Left renal cortex interstitium (tissue), 4 donors: ENCODE measurements at places on chromosomes 3 and 15.

- DNase-seq: no peak
Measured at GRCh38 chr15:57133127-57133968, 214.9 kb downstream of the TCF12 start.

- DNase-seq: no peak
Measured at GRCh38 chr15:44215594-44215993, 20.5 kb upstream of the FRMD5 start.

DNA sequence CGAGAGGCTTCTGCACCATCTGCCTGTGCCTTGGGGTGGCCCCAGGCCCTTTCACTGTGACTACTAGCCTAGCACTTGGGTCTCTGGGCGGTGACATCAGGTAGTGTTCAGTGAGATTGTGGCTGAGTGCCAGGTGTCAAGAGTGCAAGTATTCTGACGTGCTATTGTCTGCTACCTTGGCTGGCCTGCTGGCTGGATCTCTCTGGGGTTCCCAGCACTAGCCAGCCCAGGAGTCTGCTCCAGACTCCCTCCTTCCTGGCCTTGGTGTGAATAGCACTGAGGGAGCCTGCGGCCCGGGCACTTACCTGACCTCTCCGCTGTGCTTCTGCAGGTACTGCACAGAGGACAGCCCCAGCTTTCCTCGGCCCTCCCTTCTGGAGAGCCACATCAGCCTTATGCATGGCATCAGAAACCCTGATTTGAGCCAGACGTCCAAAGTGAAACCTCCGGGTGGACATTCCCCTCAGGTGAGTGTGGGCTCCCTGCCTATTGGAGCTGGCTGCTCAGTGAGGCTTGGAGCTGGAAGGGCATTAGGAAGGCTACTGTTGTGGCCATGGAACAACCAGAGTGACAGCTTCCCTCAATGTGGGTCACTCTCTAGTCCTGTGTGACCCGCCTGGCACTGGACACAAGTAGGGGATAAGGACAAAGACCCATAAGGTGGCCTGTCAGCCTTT, 17.5 kb upstream of the ALPK3 start:
- no peak for DNase-seq

DNA sequence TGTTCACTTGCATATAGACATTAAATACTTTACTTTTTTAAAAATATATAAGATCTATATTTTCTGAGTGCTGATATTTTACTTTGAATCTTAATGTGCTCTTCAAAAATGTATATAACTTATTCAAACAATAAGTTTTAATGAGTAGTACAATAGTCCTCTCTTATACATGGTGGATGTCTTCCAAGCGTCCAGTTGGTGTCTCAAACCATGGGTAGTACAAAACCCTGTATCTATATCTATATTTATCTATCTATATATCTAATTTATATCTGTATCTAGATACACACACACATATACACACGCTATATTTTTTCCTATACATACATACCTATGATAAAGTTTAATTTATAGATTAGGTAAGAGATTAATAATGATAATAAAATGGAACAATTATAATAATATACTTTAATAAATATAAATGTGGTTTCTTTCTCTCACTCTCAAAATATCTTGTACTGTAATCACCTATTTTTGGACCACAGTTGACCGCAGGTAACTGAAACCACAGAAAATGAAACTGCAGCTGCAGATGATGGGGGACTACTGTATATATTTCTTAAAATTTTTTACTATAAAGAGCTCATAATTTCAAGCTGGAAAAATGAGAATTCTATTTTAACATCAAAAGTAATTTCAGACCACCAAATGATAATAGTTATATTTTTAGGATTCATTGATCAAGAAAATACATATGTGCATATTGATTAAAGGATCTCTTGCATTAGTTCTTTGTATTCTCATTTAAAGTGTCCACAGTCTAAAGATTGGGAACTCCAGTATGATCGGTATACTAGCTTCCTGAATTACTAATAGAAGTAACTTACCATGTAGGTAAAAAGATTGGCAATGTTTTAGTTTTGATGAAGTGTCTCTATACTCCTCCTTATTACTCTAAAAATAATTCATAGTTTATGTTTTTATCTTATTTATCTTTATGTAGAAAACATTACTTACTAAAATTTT, 215.1 kb upstream of the MLF1 start:
- DNase-seq: no peak

GRCh38 chr3:152298393-152299248, 29.9 kb downstream of the MBNL1 start:
- peak; percentile 77 for DNase-seq

GRCh38 chr3:175526609-175527280, 667.6 kb downstream of the NAALADL2 start:
- DNase-seq: no peak

GRCh38 chr3:113166719-113167492, 44.5 kb upstream of the BOC start:
- DNase-seq: no peak

- DNase-seq: no peak
Measured at GRCh38 chr3:16522834-16523233, 9.3 kb upstream of the RFTN1 start.

DNA sequence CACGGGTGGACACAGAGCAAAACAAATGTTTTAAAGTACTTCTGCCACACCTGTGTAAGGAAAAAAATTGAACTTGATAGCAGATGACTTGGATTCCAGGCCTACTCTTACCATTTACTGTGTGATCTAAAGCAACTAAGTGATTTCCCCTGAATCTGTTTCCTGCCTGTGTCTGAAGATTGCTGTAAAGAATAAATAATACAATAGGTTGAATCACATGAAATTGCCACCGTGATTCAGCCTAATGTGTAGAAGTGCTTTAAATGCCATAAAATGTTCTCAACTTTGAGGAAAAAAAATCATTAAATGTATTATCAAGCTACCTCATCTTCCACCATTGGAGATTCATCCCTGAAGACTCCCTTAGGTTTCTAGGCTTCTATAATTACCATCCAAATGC, 27.6 kb upstream of the NUDT16 start:
- no peak for DNase-seq

DNA sequence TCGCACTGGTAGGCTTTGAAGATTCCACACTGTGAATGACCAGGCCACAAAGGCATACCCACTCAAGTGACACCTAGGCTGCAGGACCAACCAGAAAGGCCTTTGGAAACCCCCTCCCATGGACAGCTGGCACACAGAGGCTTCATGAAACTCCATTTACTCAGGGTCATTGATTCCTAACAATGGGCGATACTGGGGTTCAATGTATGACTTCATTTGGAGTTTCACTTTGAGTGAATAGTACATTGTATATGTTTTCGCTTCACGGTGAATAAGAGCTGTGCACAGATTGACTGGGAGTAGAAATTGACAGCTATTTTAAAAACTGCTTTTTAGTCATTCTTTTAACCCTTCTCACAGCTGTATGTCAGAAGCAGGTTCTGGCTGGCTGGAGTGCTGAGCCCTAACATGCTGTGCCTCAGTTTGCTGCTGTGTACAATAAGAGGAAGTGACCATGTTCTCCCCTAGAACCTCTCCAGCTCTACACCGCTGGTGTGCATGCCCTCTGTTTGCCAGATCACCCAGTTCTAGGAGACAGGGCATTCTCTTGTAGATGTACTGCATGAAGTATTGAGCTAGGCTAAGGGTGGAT, 15.4 kb upstream of the CX3CR1 start:
- DNase-seq: no peak

DNA sequence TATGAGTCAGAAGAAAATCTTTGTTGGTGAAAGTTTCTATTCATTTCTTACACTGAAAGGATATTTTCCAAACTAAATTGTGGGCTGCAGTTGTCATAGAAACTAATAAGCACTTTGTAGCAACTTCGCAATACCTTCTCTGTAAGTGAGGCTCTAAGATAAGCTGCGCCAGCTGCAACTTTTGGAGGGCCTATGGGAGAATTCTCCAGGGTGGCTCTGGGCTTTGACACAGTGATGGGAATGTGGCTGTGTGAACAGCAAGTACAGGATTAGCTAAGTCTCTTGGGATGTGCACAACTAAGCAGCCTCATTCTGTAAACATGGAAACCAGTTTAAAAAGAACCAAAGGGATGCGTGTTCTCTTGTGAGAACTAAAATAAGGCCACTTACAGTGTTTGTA, 124.6 kb upstream of the SGO1 start:
- no peak for DNase-seq

- no peak for DNase-seq
Measured at GRCh38 chr3:132038198-132038825, 3.5 kb upstream of the CPNE4 start.

- no peak for DNase-seq
Measured at GRCh38 chr3:126064627-126065258, 19.2 kb downstream of the SLC41A3 start.

DNA sequence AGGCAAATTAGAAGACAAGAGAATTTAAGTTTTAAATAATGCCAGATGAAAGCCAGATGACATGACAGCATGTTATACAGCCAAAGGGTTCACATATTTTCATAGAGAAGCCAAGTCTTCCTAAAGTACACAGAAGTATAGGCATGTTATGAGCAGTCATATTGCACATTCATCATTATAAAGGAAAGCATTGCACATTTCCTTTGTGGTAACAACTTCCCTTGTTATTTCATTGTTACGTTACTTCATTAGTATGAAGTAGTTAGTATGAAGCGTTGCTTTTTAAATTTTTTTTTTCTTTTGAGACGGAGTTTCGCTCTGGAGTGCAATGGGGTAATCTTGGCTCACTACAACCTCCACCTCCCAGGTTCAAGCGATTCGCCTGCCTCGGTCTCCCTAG, 4.6 kb upstream of the ABCC5 start:
- no peak for DNase-seq

DNA sequence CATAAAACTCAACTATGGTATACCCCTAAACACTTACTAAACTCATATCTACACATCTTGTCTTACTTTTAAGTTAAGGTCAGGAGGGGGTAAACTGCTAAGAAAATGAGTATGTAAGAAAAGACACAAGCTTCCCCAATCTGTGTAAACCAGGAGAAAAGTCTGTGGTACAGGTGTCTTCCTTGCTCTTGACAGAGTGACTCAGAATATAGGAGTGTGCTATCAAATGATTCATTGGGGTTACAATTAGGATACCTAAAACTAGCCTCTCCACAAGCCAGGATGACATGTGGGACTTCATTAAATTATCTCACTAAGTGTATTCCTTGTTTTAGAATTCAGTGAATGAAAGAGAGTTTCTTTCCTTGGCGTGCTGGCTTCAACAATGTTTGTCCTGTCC, 274.8 kb downstream of the BBX start:
- no peak for DNase-seq

DNA sequence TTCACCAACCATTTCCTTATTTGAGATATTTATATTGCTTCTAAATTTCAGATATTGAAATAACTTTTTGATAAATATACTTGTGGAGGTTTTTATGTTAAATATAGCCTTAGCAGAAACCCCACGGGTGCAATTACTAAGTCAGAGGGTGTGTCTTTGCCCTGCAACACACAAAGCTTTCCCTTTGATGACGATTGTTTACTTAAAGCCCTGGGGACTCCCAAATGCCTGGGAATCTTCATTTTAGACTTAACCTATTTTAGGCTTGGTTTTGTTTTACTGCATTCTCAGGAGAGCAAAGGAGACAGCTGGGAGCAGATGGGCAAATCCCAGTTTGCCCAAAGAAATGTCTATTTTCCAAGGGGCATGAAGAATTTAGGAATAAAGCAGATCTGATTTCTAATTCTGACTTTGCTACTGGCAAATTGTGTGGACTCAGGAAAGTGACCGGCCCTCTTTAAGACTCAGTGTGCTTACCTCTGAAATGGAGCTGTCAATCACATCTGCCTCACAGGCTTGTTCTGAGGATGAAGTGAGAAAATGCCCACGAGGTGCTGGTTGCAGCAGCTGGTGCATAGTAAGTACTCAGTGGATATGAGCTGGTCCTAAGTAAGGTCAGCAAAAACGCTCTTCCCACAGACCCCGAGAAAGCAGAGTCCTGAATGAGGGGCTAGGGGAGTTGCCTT, 49.3 kb upstream of the CA12 start:
- no peak for DNase-seq

DNA sequence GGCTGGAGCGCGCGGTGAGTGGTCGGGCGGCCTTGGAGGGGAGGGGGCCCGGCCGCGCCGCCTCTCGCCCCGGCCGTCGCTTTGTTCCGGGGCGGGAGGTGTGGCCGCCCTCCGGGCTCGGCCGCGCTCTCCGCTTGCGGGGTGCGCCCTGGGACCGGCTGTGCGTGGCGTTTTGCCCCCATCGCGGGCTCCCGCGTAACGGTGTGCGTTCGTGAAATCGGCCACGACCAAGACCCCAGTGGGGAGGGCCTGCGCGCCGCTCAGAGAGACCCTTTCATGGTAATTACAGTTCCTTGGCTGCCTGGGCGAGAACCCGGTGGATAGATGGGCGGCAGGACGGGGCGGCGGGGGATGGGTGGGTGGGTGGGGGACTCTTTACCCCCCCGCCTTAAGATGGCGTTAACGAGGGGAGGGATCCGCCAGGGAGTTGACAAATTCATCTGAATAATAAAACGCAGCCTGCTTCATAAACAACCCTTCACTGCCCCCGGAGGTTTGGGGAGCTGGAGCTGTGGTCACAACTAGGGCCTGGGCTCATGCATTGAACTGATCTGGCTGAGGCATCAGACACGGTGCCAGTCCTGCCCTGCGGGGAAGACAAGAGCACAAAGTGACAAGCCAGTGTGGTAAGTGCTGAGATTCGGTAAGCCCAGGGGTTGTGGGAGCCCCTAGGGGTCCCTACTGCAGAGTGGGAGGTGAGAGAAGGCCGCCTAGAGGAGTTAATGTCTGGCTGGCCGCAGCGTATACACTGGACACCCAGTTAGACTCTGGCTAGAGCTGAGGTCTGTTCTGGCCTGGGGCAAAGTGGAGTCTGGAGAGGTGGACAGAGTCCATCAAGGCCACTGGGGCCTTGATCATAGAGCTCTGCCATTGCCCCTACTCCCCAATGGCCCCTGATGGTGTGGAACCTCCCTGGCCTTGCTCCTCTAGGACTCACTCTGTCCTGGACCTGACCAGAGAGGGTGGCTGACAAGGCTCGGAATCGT, 668 bp downstream of the MRAS start:
- DNase-seq: no peak

DNA sequence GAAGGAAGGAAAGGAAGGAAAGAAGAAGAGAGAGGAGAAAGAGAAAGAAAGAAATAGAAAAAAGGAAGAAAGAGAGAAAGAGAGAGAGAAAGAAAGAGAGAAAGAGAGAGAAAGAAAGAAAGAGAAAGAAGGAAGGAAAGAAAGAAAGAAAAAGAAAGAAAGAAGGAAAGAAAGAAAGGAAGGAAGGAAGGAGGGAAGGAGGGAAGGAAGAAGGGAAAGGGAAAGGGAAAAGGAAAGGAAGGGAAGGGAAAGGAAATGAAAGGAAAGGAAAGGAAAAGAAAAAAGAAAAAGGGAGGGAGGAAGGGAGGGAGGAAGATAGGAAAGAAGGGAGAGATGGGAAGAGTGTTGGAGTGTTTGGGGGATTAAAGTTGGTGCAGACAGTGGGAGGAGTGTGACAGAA, 450.1 kb downstream of the GBE1 start:
- DNase-seq: no peak

- DNase-seq: no peak
Measured at GRCh38 chr3:146796078-146796477, 190.9 kb upstream of the PLSCR5 start.
